ENCODE measurements at places on chromosomes 13 and 19.

GRCh38 chr13:80528733-80529132 is 187.8 kb upstream of the SPRY2 start:
- no peak for DNase-seq
- no peak overlapping the region for H3K4me3 ChIP-seq
- no peaks in the 10 kb centered on the region for H3K4me1 ChIP-seq
- no peaks in the 10 kb centered on the region for H3K36me3 ChIP-seq
- H3K27ac ChIP-seq: no peak overlapping the region
- no peaks in the 10 kb centered on the region for H3K27me3 ChIP-seq

- H3K27ac ChIP-seq: no peak overlapping the region
- peak; percentile 17 for DNase-seq
- H3K36me3 ChIP-seq: 0 out of 2 replicates have a peak, but pooled peaks cover 1% of the 10 kb centered on the region
- H3K4me3 ChIP-seq: no peak overlapping the region
Measured at GRCh38 chr13:111926501-111927180, 140.3 kb upstream of the SOX1 start.

DNA sequence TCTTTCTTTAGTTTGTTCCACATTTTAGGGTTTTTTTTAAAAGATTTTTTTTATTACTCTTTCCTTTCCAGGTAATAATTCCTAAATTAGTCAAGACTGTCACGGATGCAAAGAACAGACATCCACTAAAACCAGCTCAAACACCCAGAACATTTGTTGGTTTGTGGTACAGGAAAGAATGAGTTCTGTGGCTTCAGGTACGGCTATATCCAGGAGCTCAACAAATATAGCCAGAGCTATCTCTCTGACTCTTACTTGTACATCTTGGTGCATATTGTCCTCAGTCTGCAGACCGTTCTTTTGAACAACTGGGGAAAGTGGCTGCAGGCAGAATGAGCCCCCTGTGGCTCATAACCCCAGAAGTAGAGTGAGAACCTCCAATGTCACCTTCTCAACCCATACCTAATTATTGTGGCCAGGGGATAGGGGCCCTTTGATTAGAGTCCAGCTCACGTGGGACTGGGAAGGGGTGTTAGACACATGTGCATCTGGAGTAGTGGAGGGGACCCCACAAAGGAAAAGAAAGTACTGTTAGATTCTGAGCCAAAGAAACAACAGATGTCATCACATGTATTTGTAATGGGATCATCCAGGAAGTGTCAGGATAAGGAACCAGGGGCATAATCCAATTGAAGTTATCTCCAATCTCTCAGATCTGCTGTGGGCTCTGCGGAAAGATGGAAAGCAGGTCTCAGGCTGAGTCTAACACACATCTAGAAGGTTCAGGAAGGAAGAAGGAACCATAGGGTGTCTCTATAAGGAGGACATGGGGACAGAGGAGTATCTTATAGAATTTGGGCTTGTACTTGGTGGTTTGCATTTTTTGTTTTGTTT is 1.9 kb upstream of the ZNF358 start:
- 0 out of 2 replicates have a peak, but pooled peaks cover 4% of the 10 kb centered on the region for H3K4me1 ChIP-seq
- peaks cover 6% of the 10 kb centered on the region for H3K36me3 ChIP-seq
- H3K4me3 ChIP-seq: no peak overlapping the region
- H3K27ac ChIP-seq: no peak overlapping the region

DNA sequence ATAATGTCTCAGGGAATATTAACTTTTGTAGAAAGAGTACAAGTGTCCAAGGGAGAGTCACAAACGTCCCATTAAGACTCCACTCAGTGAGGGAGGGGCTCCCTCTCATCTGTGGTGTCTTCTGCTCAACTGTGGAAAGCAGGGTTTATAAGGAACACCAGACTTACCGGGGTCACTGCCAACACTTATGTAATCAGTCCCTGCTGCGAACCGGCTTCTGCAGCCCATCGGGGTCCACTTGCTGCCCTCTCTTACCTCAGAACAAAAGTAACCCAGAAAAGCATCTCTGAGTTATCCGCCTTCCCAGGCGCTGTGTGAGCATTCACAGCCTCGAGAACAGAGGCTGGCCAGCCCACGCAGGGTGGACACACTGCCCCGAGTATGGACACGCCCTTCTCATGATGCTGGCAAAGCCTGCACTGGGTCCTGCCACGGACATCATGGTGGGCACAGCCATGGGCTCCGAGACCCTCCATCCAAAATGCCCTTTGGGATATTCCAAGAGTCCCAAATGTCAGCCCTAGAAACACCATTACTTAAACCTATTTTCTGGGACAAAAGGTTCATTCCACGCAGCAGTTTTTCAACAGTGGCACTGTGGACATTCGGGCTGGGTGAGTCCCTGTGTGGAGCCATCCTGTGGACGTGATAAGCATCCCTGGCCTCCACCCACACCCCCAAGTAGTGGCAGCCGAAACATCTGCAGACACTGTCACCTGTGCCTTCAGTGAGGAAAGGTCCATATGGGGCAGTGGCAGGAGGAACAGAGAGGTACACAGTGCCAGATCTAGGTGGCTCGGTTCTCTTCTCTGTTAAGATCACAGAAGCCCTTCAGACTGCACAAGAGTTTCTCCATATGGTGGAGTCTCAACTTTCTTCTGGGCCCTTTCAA is 63.9 kb downstream of the STK24 start:
- peak; percentile 14 for DNase-seq
- no peaks in the 10 kb centered on the region for H3K4me1 ChIP-seq
- peaks cover 11% of the 10 kb centered on the region for H3K36me3 ChIP-seq
- no peak overlapping the region for H3K4me3 ChIP-seq
- H3K27me3 ChIP-seq: no peaks in the 10 kb centered on the region

DNA sequence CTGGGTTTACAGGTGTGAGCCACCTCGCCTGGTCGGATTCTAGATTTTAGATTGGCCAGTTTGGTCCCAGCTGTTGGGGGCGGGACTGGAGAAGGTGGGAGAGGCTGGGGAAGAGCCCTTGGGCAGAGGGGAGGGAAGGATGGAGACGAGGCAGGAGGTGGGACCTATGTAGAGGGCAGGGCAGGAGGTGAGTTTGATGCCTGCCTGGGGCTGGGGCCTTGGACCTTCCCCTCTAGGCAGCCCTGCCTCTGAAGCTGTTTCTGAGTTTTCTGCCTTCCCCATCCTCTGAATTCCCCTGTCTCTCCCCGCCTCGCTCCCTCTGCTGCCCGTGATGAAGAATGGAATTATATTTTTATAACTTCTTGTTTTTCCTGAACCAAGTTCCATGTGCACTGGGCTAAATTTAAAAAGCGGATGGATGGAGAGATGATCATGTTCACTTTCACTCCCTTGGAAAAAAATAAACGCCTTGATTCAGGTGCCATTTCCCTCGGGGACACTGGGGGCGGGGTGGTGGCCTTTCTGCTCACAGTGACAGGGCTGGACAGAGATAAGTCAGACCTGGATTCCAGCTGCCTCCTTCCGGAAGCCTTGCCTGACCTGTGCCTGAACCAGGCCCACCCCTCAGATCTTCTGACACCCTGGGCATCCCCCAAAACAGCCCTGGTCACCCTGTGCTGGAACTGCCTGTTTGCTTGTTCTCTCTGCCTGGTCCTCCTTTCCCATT is 16.5 kb upstream of the TNFAIP8L1 start:
- H3K4me1 ChIP-seq: no peaks in the 10 kb centered on the region
- no peak overlapping the region for H3K4me3 ChIP-seq
- H3K27me3 ChIP-seq: no peaks in the 10 kb centered on the region

DNA sequence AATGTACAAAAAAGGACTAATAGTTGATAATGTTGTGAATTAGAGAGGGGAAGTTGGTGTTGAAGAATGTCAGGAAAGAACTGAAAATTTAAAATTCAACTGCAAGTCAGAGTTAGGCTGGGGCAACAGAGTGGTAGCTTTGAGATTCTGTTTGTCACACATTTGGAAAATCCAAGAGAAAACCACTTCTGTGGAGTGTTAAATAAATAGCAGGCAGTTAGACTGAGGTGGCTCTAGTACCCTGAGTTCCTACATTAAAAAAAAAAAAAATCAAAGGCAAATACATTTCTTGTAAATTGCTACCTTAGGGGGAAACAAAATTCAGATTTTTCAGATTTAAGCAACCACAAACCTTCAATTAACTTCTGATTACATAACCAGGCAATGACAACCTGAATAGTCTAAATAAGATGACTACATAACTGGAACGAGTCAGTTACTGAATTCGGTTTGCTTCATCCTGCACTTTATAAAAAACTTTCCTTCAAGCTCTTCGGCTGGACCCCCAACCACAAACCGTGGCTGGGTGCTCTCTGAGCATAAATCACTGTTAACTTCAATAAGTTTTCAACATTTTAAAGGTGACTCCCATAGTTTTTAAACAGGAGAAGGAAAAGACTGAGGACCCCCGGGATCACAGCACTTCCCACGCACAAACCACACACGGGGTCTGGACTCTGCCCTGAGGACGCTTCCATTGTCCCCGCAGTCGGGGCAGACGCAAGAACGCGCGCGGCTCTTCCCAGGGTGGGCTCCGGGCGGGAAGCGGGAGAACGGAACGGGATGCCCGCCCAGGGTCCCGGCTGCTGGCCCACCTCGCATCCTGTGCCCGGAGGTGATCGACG is 725 bp downstream of the ZNF682 start:
- peaks cover 22% of the 10 kb centered on the region for H3K36me3 ChIP-seq
- H3K27ac ChIP-seq: peak overlapping the region; percentile 85
- H3K27me3 ChIP-seq: no peaks in the 10 kb centered on the region
- H3K4me3 ChIP-seq: peak overlapping the region; percentile 91

Data from H9 (cell line).